Upper lobe of left lung (tissue), 6 donors: ENCODE measurements at places on chromosomes 7 and 10. TPM values are rescaled to one million over a fixed set of nuclear protein-coding genes. Genes with fewer than 3 reads are reported as not detected.

The KCP gene
- 0.15 TPM for total RNA-seq

GRCh38 chr7:82183634-82184033, 259.9 kb downstream of the CACNA2D1 start:
- no peak for DNase-seq

DNA sequence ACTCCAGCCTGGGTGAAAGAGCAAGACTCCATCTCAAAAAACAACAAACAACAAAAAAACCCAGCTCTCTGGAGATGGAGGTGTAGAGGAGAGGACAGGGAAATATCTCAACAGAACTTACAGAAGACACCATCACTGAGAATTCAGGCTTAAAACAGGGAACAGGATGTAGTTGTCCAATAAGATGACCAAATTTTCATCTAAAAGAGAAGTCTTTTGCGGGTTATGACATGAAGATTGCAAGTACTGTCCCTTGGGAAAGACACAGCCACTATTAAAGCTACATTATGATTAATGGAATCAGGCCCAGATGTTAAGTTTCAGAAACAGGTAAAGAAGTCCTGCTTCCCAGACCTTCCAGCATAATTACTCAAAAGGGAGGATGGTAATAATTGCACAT, 235.2 kb upstream of the NRP1 start:
- no peak for DNase-seq

- DNase-seq, result no peak
Observed at GRCh38 chr7:106504645-106505044, 156.3 kb downstream of the CCDC71L start.

DNA sequence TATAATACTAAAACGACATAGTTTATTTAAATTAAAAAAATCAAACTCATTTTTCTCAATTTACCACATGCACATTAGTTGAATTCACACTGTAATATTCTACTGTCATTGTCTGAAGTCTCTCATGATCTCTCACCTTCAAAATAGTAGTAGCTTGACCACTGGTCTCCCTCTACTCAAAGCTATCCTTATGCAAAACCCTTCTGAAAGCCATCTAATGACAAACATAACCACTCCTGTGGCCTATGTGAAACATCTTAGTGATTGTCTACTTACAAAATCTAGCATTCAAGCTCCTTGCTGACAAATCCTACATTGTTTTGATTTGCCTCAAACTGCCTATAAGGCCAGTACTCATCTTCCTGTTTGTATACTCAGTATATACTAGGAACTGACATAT, 606.0 kb upstream of the GHITM start:
- no peak for DNase-seq

- no peak for DNase-seq
Observed at GRCh38 chr10:88120075-88120474, 256.6 kb downstream of the PTEN start.
